ENCODE measurements at places on chromosomes 4 and X.
A peak's percentile ranks its signal among the peaks of the same experiment; 100 is the strongest.

DNA sequence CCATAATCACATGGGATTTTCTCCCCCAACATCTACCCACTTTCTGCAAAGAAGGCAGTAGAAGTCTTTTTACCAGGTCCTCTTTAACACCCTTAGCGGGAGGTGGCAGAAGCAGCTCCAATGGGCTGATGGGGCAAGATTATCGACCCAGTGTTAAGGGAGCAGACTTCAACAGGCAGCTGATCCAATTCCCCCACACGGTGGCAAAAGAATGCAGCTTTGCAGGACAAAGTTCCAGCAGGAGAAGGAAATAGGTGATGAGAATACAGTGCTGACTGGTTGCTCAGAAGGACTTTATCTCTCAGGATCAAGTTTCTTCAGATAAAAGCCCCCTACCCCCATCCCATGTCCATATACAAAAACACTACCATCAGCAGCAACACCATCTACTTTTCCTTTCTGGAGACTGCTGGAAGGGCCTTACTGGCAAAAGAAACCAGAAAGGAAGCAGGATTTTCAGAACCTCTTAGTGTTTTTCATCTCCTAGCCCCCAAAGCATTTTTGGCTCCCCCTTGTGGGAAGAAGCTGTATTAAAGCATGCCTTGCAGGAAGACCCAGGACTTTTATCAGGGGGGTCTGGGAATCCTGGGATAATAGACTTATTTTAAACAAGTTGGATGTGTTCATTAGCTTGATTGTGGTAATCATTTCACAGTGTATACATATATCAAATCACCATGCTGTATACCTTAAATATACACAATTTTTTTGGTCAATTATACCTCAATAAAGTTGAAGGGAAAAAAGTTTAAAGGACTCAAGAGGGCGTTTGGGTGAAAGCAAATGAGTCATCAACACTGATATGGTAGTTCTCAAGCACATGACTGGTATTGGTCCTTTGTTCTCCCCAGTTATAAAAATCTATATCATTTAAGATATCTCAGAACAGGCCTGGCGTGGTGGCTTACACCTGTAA is 146.4 kb downstream of the GPC3 start:
- peak; percentile 50 for DNase-seq

DNA sequence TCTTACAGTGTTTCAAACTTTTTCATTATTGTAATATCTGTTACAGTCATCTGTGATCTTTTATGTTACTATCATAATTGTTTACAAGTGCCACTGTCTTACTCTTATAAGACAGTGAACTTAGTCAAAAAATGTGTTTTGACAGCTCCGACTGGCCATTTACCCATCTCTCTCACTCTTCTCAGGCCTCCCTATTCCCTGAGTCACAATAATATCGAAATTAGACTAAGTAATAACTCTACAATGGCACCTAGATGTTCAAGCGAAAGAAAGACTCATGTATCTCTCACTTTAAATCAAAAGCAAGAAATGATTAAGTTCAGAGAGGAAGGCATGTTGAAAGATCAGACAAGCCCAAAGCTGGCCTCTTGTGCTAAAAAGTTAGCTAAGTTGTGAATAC is 184.2 kb downstream of the CDS1 start:
- DNase-seq, result no peak

DNA sequence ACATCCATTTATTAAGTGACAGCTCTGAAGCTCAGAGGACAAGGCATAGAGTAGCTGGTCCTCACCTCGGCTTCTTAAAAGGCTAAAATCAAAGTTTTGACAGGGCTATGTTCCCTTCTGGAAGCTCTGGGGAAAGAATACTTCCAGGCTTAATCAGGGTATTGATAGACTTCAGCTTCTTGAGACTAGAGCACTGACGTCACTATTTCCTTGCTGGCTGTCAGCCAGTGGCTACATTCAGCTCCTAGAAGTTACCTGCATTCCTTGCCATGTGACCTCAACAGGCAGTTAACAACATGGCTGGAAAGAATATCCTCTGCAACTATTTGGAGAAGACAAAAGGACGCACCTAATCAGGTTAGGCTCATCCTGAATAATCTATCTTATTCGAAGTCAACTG is 1144.8 kb downstream of the ADGRL3 start:
- DNase-seq, result no peak

DNA sequence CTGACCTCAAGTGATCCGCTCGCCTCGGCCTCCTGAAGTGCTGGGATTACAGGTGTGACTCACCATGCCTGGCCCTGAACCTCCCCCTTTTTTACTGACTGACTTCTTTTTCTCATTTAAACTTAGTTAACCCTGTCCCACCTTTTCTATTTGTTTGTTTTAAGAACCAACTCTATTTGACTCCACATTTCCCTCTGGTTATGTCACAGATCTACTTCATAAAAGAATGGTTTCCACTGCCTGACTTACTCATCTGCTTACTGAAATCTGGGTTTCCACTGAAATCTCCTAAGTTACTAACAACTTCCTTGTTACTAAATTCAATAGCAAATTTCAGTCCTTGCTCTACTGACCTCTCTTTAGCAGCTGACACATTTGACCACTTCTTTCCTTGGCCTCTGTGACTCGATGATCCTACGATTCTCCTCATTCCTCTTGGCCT is 28.0 kb upstream of the NSUN7 start:
- no peak for DNase-seq

DNA sequence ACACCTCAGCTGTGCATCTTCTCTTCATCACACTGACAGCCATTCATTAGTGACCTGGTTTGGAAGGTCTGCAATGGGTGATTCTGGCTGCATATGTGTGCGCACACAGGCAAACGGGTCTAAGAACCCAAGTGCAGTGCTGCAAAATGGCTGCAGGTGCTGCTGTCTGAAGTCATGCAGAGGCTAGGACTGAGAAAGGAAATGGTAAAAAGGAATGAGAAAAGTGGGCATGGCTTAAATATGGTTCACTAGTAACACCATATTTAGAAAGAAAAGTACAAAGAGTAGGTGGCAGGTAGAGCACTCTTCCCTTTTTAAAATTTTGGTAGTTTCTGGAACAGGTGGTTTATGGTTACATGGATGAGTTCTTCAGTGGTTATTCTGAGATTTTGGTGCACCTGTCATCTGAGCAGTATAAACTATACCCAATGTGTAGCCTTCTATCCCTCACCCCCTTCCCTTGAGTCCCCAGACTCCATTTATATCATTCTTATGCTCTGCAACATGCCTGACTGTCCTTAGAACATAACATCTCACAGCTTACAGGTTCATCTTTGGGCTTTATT is 78.4 kb downstream of the CCNG2 start:
- DNase-seq, result no peak

- DNase-seq, result no peak
Measured at GRCh38 chrX:34382416-34382815, 250.3 kb upstream of the FAM47A start.
